ENCODE measurements at places on chromosomes 3 and 15.

DNA sequence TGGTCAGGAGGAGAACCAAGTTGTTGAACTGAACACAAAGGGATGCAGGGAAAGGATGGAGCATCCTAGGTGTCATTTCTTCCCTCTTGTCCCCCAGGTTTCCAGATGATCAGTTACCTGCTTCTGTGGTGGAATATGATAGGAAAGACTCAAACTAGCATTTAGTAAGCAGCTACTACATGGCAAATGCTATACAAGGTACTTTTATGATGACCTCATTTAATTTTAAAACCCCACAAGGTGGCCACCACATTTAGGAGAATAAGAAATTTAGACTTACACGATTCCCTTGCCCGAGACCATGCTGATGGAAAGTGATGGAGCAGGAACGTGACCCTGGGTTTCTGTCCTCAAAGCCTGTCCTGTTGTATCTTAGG, 40.9 kb downstream of the CCR4 start:
- DNase-seq = no peak

DNA sequence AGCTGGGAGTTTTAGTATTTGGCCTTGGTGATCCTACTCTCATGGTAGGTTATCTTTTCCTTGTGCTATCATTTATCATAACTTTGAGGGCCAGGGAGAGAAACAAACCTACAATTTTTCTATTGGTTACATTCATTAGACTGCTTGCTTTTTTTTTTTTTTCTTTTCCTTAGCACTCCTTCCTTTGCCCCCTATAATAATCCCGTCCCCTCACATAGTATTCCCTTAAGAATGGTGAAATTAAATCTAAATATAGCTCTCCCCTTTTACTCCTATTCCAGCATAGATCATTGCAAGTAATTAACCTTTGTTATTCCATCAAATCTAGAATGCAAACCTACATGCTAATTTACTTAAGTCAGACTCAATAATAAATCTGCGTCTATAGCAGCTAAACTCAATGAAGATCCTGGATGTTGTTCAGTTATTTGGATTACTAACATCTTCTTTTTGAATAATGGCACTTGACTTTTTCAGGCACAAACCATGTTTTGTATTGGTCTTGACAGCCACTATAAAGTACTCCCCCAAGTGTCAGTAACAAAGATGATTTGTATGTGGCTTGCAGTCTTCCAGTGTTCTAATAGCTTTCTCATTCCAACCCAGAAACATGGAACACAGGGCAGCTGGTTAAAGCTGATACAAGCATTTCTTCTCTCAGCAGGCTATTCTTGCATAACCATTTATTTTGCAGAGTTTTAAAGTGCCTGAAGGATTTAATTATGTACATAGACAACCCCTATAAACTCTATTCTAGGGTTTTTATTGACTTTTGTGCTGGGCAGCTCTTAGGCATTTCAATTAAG, 420.6 kb downstream of the MECOM start:
- no peak for DNase-seq

DNA sequence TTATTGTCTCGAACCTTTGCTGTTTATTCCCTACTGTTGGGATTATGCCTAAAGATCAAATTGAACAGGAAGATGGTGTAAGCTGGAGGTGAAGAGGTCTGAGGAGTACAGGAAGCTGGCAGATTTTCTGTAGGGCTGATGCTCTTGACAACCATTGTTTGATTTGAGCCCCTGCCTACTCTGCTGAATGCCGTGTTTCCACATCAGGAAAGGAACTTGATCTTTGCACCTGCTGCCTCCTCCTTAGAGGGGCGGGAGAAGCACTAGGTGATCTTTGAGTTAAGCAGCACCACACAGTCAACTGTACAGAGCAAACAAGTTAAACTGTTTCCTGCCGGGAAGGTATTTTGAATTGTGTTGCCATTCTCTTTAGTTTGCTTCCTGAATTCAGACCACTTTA, 364.6 kb upstream of the EPHA6 start:
- DNase-seq = no peak

DNA sequence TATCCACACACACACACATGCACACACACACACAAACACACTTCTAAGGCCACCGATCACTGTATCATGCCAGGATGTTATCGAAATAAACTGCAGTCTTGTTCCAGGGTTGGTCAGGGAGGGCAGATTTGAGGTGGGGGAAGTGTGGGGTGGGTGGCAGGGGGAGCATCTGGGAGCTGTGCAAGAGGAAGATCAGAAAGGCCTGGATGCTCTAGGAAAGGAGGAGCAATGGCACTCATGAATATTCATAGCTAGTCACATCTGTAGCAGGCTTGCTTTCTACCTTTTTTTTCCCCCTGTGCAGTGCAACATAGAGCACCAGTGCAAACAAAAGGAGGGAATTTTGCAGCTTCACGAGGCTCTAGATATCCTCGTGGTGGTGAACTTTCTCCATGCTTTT, 84.9 kb downstream of the MEIS2 start:
- DNase-seq = no peak

GRCh38 chr15:66169023-66169422, 84.5 kb downstream of the MEGF11 start:
- no peak for DNase-seq

- DNase-seq = no peak
Observed at GRCh38 chr15:78681281-78682003, 40.4 kb upstream of the CHRNB4 start.

DNA sequence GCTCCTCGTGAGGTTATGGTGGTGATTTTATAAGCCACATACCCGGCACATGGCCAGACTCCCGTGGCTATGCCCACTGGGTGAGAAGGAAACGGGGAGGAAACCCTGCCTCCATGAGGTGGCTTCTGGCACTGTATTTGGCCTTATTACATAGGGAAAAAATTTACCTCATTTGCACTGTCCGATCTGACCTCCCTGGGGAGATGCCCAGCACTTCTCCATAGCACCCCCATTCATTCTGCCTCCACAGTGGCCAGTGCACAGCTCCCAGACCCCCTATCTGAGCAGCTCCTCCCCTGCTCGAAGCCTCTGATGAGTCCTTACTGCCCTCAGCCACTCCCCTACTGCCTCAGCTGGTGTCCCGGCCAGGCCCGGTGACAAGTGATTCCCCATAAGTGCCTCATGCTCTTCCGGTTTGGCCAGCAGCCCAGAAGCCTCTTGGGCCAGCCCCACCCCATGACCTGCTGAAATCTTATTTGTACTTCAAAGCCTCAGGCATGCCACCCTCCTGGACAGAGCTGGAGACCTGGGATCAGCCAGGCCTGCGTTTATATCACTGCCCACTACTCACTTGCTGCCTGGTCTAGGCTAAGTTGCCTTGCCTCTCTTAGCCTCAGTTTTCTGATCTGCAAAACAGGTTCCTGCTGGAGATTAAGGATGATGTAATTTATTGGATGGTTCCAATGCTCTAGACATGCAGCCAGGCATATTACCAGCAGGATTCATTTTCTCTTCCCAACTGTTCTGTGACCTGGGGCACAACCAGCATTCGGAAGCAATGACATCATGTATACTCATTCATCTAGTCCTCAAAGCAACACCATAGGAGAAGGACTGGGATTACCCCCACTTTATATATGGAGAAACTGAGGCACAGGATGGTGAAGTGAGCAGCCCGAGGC, 30.6 kb upstream of the SLC6A6 start:
- DNase-seq = no peak

DNA sequence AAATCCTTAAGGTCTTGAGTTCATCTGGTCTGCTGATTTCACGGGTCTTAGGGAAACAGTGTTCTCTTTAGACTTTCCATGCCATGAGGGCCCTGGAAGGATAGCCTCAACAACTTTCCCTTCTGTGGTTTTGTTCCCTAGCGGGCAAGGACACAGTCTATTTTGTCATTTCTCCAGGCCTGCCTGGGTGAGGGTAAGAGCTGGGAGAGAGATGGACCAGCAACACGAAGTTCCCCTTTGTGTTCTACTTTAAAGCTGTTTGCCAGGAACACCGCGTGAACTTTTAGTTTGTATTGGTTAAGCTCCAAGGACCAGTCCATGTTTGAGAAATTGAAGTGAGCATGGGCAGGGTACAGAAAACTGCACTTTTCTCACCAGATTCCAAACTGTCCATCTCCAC, 20.9 kb downstream of the ST3GAL6 start:
- no peak for DNase-seq

DNA sequence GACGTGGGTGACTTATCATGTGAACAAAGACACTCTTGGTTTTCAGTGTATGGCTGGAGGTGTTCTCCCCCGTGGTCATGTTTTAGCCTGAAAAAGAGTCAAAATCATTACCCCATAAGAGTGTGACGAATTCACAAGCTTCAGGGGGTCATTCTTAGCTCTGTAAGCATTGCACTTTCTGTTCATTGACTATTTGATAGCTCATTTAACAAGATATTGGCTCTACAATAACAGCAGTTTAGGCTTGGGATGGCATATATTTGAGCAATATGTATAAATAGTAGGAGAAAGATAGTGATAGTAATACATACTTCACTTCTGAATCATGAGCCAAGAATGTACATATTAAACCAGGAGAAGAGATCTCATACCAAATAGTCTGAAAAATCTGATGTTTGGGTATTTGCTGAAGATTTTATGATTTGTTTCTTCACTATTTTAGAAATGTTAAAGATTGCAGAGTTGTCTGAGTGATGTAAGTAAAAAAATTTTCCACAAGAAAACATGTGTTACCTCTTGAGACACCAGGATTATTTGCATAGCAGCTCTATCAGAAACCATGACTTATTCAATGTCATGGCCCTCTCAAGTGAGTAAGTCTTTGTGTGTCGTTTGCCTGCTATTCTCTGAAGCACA, 996.0 kb downstream of the OTOL1 start:
- no peak for DNase-seq

GRCh38 chr3:19901337-19901736, 32.7 kb downstream of the EFHB start:
- DNase-seq = no peak

All from stimulated activated CD4-positive, alpha-beta T cell treated with anti-CD3 and anti-CD28 coated beads, Interleukin-1b, Interleukin-23, amount 100 ng/mL, for 1 hour (primary cell).